ENCODE measurements at places on chromosomes 6 and 20.

- no peak for DNase-seq
Observed at GRCh38 chr6:19408331-19408730, 428.8 kb upstream of the ID4 start.

GRCh38 chr6:20402092-20402341, 338 bp downstream of the E2F3 start:
- peak; percentile 6 for DNase-seq

GRCh38 chr20:16571333-16571732, 1.9 kb downstream of the KIF16B start:
- DNase-seq = no peak

- no peak for DNase-seq
Observed at GRCh38 chr20:57289391-57290177, 23.1 kb upstream of the BMP7 start.

- DNase-seq = no peak
Observed at GRCh38 chr6:96721227-96721626, 116.0 kb downstream of the GPR63 start.

Data from GM03348 (cell line).